Activated T-helper 2 cell treated with anti-CD3 and anti-CD28 coated beads, Interferon-gamma antibody, Interleukin-2, Interleukin-4, amounts not matched to agents 10 μg/mL and 5 μg/mL and 100 μg/mL, durations not matched to agents 14 hours and 24 hours and 36 hours (primary cell): ENCODE measurements at places on chromosomes 4 and X.

DNA sequence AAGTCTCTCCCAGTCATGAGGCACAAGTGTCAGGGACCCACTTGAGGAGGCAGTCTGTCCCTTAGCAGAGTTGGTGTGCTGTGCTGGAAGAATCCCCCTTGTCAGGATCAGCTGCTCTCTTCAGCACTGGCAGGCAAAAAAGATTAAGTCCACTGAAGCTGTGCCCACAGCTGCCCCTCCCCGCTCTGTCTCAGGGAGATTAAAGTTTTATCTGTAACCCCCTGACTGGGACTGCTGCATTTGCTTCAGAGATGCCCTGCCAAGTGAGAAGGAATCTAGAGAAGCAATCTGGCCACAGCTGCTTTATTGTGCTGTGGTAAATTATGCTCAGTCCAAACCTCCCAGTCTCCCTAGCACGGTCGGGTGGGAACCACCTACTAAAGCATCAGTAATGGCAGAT, 37.4 kb upstream of the HEPH start:
- no peaks in the 10 kb centered on the region for H3K36me3 ChIP-seq
- H3K27me3 ChIP-seq: peaks cover 6% of the 10 kb centered on the region
- H3K27ac ChIP-seq: no peak overlapping the region

DNA sequence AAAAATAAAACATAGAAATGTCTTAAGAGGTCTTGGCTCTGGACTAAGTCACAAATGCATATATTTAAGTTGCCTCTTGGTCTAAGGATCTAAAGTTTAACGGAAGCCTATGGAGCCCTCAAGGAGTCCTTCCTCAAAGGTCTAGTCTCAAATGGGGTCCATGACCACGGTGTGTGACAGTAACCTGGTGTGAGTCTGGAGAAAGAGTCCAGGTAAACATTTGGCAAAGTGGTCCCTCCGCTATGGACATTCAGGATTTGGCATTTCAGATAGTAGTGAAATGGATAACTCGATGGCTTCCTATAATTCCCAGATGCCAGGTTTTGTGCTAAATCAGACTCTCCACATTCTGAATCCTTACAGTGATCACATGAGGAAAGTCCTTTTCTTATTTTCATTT, 44.2 kb downstream of the RHOH start:
- H3K36me3 ChIP-seq: peaks cover 90% of the 10 kb centered on the region
- no peaks in the 10 kb centered on the region for H3K27me3 ChIP-seq
- H3K4me1 ChIP-seq: peaks cover 77% of the 10 kb centered on the region
- peak overlapping the region; percentile 80 for H3K27ac ChIP-seq
- H3K4me3 ChIP-seq: peak overlapping the region; percentile 66

DNA sequence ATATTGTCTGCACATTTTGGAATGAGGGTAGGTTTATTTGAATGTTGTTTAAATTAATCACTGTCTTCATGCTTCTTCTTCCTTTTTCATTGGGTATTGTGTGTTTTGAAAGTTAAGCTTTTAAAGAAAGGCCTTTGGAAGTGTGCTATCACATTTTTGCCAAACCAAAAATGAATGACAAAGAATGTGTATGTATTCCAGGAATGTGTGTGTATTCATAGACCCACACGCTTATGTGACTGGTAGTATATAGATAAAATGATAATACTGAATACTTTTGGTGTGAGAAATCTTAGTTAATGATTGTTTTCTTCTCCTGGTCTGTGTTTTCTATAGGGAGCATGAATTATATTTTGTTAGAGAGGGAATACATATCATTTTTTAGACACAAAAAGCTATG, 404.4 kb downstream of the TLL1 start:
- no peak overlapping the region for H3K27ac ChIP-seq
- no peaks in the 10 kb centered on the region for H3K36me3 ChIP-seq
- H3K27me3 ChIP-seq: no peaks in the 10 kb centered on the region
- H3K4me1 ChIP-seq: peaks cover 1% of the 10 kb centered on the region
- no peak overlapping the region for H3K4me3 ChIP-seq

GRCh38 chr4:123234955-123235354, 161.6 kb upstream of the SPRY1 start:
- no peaks in the 10 kb centered on the region for H3K27me3 ChIP-seq
- no peak overlapping the region for H3K4me3 ChIP-seq
- no peaks in the 10 kb centered on the region for H3K36me3 ChIP-seq
- no peak overlapping the region for H3K27ac ChIP-seq
- DNase-seq: no peak

DNA sequence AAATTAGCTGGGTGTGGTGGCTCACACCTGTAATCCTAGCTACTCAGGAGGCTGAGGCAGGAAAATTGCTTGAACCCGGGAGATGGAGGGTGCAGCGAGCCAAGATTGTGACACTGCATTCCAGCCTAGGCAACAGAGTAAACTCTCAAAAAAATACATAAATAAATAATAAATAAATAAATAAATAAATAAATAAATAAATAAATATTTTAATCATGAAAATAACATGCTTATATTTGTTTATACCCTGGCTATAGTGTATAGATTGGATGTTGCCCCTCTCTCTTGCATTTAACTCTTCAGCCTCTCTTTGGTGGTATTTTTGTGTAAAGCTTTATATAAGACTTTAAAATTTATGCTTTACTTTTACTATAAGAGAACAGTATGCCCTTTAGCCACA, 51.8 kb downstream of the KCNIP4 start:
- no peaks in the 10 kb centered on the region for H3K4me1 ChIP-seq
- DNase-seq: no peak
- H3K4me3 ChIP-seq: no peak overlapping the region
- H3K27me3 ChIP-seq: no peaks in the 10 kb centered on the region
- no peaks in the 10 kb centered on the region for H3K36me3 ChIP-seq

DNA sequence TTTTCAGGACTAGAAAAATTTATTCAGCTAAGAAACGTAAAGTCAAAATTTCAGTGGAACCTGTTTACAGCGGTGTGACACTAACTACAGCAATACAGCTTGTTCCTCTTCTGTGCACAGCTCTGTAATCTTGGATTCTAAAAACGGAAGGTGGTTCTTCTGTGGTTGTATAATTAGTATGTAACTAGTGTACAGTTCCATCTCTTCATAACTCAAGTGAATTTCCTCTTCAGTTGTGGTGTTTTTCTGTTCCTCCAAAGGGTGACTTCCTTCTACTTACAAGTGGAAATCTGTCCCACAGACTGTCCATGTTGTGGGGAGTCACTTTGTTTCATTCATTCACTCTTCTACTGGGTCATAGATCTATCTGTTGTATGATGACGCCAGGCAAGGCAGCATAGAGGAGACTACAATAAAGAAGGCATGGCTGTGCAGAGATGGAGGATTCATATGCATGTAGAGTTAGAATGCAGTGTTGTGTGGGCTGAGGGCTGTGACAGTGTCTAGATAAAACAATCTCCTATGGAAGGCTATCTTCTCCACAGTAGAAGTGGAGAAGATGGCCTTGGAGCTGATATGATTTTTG, 5.4 kb downstream of the DAPP1 start:
- peak overlapping the region; percentile 62 for H3K27ac ChIP-seq
- peaks cover 76% of the 10 kb centered on the region for H3K4me1 ChIP-seq
- no peak for DNase-seq
- no peaks in the 10 kb centered on the region for H3K27me3 ChIP-seq
- H3K36me3 ChIP-seq: peaks cover 42% of the 10 kb centered on the region

DNA sequence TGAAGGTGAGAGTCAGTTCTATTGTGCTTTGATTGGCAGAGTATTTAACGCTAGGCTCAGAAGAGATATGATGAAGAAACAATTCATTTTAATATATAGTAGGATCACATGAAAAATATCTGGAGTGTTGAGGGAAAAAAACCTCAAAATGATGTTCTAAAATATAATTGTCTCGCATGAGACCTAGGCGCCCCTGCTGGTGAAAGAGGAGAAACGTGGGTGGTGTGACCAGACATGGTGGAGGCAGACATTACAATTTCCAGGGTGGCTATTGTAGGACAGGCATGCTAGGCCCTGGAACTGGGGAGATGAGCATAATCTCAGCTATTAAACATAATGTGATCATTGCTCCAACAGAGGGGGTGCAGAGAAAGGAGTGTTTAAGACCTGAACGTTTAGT, 210.0 kb downstream of the HS3ST1 start:
- no peak overlapping the region for H3K27ac ChIP-seq
- no peak overlapping the region for H3K4me3 ChIP-seq
- H3K4me1 ChIP-seq: no peaks in the 10 kb centered on the region
- H3K27me3 ChIP-seq: no peaks in the 10 kb centered on the region

GRCh38 chr4:3215256-3215655, 33.7 kb upstream of the MSANTD1 start:
- DNase-seq: no peak
- H3K27me3 ChIP-seq: no peaks in the 10 kb centered on the region
- H3K4me1 ChIP-seq: no peaks in the 10 kb centered on the region
- H3K4me3 ChIP-seq: no peak overlapping the region

GRCh38 chr4:150482581-150482980, 99.4 kb upstream of the MAB21L2 start:
- DNase-seq: no peak
- peaks cover 19% of the 10 kb centered on the region for H3K36me3 ChIP-seq
- H3K27me3 ChIP-seq: no peaks in the 10 kb centered on the region
- H3K27ac ChIP-seq: no peak overlapping the region

DNA sequence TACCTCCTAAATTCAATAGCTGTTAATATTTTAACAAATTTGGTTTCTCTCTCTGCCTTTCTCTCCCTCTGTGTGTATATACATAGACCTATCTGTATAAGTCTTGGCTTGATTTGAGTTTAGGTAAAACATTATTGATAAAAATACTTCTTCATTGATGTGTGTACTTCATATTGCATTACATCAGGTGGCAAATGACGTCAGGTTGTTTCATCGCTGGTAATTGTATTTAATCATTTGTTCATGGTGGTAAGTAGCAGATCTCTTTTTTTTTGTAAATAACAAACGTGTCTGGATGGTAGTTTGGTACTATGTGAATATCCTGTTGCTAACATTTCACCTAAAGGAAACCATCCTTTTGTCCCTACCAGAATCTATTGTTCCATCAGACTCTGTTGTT, 55.1 kb downstream of the GALNT7 start:
- H3K4me1 ChIP-seq: peaks cover 6% of the 10 kb centered on the region
- H3K36me3 ChIP-seq: no peaks in the 10 kb centered on the region
- H3K27ac ChIP-seq: no peak overlapping the region
- DNase-seq: no peak
- no peak overlapping the region for H3K4me3 ChIP-seq
- no peaks in the 10 kb centered on the region for H3K27me3 ChIP-seq

DNA sequence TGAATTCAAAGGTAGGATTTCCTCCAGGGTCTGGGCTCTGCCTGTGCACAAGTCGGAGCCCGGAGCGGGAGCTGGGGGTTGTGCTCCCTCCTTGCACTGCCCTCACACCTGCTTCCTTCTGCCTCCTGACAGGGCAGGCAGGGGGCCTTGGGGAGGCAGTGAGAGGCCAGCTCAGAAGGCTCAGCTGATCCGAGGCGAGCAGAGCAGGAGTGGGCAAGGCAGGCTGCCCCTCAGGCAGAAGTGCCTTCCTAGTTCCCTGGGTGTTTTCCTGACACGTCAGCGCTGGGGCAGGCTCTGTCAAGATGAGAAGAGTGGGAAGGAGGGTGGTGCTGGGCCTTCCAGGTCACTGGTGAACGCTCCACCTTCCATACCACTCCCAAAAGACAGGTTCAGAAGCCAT, 5.5 kb upstream of the IRAK1 start:
- no peak for DNase-seq
- H3K36me3 ChIP-seq: peaks cover 24% of the 10 kb centered on the region
- H3K4me1 ChIP-seq: peaks cover 12% of the 10 kb centered on the region
- H3K27ac ChIP-seq: no peak overlapping the region

DNA sequence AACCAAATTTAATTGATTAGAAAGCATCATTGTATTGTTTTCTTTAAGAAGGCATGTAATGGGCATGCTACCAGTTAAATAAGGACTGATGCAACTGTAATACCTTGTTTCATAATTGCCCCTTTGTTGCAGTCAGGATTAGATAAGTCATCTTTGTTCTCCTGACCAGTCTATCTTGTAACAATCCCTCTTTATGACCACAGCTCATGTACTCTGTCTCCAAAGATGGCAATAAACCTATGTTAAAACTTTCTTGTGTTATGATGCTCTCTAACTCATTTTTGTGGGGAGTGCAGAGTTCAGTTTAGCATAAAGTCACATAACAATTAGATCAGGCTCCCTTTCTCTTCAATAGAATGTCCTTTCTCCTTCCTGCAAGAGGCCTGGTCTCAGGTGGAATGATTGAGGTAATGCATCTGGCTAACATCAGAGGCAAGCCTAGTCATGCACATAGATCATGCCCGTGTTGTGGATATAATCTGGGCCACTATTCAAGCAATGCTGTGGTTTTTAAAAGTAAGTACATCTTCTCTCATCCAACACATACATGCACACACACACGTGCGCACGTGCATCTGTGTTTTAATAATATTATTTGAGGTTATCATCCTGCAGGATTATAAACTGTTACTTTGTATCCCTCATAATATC, 45.6 kb downstream of the TMEM154 start:
- no peaks in the 10 kb centered on the region for H3K27me3 ChIP-seq
- DNase-seq: no peak
- H3K4me1 ChIP-seq: peaks cover 16% of the 10 kb centered on the region
- H3K4me3 ChIP-seq: no peak overlapping the region
- H3K36me3 ChIP-seq: peaks cover 29% of the 10 kb centered on the region

GRCh38 chr4:139763672-139764071, 98.1 kb downstream of the MGST2 start:
- DNase-seq: no peak
- peaks cover 12% of the 10 kb centered on the region for H3K27me3 ChIP-seq
- H3K4me3 ChIP-seq: no peak overlapping the region

DNA sequence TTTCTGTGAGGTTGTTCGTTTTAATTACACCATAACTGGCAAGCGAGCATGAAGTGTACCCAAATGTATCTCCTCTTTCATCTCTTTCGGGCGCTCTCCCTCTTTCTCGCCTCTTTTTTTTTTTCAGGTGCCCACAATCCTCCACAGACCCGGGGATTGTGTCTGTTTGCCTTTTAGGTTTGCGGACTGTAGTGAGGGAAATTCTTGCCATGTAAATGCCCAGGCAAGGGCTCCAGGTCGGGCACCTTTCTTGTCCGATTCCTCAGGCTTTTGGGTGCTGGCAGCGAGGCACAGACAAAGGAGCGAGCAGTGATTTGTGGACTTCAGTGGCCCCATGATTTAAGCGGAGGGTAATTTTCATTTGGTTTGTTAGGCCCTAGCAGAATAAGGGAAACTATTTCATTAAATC, 1.1 kb upstream of the PHOX2B start:
- peaks cover 4% of the 10 kb centered on the region for H3K36me3 ChIP-seq
- H3K4me3 ChIP-seq: no peak overlapping the region
- H3K27ac ChIP-seq: no peak overlapping the region
- DNase-seq: no peak
- H3K27me3 ChIP-seq: peaks cover 84% of the 10 kb centered on the region
- H3K4me1 ChIP-seq: peaks cover 1% of the 10 kb centered on the region

DNA sequence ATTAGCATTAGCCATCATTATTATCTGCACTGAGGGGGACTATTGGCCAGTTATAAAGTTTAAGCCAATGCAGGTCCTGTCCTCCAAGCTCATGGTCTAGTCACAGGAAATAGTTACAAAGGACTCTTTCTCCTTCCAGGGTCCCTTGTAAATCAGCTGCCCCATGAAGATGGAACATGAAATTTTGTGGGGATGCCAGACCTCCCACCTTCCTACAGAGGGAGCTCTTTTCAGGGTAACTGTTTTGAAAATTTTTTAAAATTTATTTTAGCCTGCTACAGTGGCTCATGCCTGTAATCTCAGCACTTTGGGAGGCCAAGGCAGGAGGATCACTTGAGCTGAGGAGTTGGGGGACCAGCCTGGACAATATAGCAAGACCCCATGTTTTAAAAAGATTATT, 124.4 kb upstream of the SLC34A2 start:
- no peaks in the 10 kb centered on the region for H3K27me3 ChIP-seq
- H3K4me3 ChIP-seq: no peak overlapping the region
- no peak for DNase-seq
- H3K27ac ChIP-seq: no peak overlapping the region
